Activated CD4-positive, alpha-beta T cell treated with anti-CD3 and anti-CD28 coated beads for 4 hours (primary cell): ENCODE measurements at places on chromosomes 2 and 18.

GRCh38 chr18:68944330-68944729 lies 146.4 kb downstream of the CCDC102B start:
- DNase-seq = no peak

- no peak for DNase-seq
Measured at GRCh38 chr18:62863579-62864001, 148.2 kb downstream of the PHLPP1 start.

DNA sequence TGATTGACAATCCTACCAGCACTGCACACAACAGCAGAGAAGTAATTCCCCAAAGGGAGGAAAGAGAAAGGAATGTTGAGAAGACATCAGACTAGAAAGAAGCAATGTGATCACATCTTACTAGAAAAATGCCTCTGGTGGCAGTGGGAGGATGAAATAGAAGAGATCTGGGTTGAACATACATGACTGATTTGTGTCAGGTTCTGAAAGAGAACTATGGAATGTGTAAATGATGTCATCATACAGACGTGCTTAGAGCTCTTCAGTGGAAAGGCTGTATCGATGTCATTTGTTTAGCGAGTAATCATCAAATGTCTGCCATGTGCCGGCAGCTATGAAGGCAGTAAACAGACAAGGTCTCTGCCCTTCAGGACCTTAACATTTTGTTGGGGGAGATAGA lies 24.9 kb downstream of the GORASP2 start:
- DNase-seq = no peak

DNA sequence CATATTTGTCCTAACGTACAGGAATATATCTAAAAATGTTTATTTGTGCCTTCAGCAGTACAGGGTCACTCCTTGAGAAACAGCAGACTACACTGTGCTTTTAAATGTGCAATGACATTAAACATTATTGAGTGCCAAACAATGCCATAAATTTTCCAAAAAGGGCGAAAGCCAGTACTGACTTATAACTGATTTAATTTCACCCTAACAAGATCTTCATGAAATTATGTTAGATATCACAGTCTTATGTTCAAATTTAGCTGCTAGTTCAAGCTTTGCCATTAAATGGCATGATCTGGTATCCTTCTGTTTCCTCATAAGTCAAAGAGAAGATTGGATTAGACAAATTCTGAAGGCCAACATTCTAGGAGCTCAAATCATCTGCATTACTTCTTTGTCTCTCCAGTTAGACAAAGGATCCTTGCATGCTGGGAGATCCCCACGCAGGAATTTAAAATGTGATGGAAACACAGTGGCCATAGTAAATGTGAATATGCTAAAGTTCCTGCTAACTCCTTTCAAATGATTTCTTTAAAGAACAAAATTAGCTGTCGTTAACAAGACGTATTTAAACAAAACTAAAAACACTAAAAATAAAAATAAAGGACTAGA lies 129.3 kb upstream of the STON1 start:
- DNase-seq = no peak

DNA sequence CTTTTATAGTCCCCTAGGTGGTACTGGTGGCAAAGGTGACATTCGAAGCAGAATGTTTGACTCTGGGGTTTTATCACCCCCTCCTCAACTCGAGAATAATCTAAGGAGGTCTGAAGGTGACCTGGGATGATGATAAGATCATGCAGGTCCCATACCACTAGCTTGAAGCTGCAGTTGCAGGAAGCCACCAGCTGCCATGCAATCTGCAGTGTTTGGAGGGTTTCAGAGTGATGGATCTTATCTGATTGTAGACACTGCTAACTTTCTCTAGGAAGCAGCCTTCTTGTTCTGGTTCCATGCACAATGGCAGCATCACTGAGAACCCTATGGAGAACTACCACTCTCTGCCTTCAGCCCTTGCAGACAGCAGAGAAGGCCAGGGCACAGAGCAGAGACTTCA lies 59.4 kb upstream of the LRPPRC start:
- no peak for DNase-seq

- no peak for DNase-seq
Measured at GRCh38 chr2:105675841-105676240, 68.9 kb upstream of the NCK2 start.

DNA sequence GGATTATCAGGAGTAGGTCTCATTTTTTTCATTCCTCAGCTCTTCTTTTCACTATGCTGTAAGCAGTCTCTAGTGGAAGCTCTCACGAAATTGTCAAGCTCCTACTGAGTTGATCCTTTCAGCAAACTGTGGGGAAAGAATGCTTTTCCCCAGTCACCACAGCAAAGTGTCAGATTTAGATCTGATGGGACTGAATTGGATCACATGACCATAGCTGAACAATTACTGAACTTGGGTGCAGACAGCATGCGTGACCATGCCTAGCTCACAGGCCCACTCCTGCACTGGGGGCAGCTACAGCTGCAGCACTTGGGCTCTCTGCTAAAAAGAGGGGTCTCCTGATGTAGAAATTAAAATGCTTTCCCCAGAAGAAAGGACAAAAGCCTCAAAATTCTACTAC lies 3.1 kb downstream of the ARHGAP15 start:
- DNase-seq = no peak

GRCh38 chr2:170255971-170256370 lies 78.0 kb downstream of the MYO3B start:
- no peak for DNase-seq

DNA sequence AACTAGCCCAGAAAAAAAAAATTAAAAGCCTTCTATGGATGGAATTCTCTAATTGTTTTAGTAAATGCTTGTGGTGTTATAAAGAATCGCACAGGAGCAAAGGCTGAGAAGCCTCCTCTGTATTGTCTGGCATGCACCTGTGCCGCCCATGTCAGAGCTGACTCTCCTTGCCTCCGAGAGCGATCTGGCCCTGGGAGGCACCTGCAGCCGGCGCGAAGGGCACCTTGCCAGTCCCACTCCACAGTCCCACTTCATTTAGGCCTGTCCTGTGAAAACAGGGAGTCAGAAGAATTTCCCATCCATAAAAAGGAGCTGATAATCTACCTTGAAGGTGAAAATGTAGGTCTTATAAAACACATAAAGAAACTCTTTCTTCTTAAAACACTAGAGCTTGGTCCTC lies 170.9 kb upstream of the PXDN start:
- DNase-seq = no peak

DNA sequence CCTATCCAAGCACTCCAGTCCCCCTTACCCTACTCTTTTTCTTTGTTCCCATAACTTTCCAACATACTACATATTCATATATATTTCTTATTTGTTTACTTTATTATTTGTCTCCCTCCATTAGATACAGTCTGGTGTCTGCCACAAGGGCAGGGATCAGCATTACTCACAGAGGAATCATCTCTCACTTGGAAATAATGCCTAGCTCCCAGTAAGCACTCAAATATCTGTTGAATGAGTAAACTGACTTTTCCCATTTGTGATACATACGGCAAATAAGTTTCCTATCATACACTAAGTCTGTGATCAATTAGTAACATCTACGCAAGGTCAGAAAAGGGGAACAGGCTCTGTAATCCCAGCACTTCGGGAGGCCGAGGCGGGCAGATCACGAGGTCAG lies 18.7 kb downstream of the C1D start:
- DNase-seq = no peak
